ENCODE measurements at places on chromosomes 7 and 10.

GRCh38 chr7:103387242-103387641, 39.8 kb downstream of the PSMC2 start:
- DNase-seq: no peak

- DNase-seq: peak; percentile 49
Measured at GRCh38 chr7:117715784-117716445, 157.3 kb downstream of the CTTNBP2 start.

- no peak for DNase-seq
Measured at GRCh38 chr10:3400348-3400747, 227.8 kb upstream of the PITRM1 start.

GRCh38 chr10:131337741-131338140, 26.2 kb upstream of the TCERG1L start:
- DNase-seq: no peak

DNA sequence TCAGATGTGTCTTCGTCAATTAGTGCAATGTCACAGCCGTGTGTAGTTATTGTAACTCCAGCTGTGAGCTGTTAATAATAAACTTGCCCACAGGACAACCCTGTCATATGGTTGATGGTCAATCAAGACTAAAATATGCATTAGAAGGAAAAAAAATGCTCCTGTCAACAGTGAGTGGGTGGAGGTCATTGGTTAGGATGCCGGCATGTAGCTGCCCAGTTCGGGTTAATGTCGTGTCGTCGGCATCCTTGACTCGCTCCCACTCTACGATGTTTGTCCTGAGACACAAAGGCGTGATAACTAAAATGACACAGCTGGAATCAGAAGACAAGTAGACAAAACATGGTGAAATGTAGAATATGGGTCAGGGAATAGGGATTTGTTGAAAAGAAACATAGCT, 442.8 kb upstream of the NPVF start:
- no peak for DNase-seq
